COR-L47 (cell line): ENCODE measurements at places on chromosomes 4 and X.
A peak's percentile ranks its signal among the peaks of the same experiment; 100 is the strongest.

- DNase-seq, result no peak
These were observed 88.0 kb upstream of the MAGEB18 start for GRCh38 chrX:26050099-26050498.

- DNase-seq, result peak; percentile 84
These were observed 20.5 kb downstream of the TRIM61 start for GRCh38 chr4:164956766-164957643.

DNA sequence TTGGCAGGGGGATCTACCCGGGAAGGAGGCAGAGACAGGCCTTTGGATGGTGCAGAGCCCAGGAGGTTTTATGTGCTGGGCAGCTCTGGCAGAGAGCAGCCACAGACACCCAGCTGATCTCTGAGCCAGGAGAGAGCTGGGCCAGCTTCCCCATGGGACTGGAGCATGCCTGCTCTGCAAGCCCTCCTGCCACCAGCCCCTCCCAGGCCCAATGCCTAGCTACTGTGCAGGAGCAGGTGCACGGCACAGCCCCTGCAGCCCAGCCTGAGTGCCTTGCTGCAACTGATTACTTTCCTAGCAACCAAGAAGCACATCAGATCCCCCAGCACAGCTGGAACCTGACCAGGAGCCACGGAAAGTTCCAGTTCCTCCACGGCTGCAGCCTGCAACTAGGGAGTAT lies 57.8 kb upstream of the BEND2 start:
- no peak for DNase-seq

GRCh38 chr4:55609393-55609866 lies 17.4 kb upstream of the PDCL2 start:
- DNase-seq, result no peak

GRCh38 chr4:70979445-70980008 lies 13.9 kb upstream of the DCK start:
- no peak for DNase-seq

- no peak for DNase-seq
These were observed 56.7 kb downstream of the IGFBP7 start for GRCh38 chr4:57053508-57053907.

- no peak for DNase-seq
These were observed 252.0 kb downstream of the FBXW7 start for GRCh38 chr4:152283801-152284470.
